Heart left ventricle (tissue), 16 donors: ENCODE measurements at places on chromosomes 16 and 17. TPM values are rescaled to one million over a fixed set of nuclear protein-coding genes. Genes with fewer than 3 reads are reported as not detected.
A peak's percentile ranks its signal among the peaks of the same experiment; 100 is the strongest.

FKBP10 gene
- 6.5 TPM for total RNA-seq

MYH1 gene
- total RNA-seq: not detected

GRCh38 chr17:8800656-8801055 is 1.5 kb upstream of the MFSD6L start:
- DNase-seq: no peak
- no peak overlapping the region for H3K4me3 ChIP-seq
- no peak overlapping the region for H3K27ac ChIP-seq
- no peaks in the 10 kb centered on the region for H3K4me1 ChIP-seq
- H3K27me3 ChIP-seq: no peaks in the 10 kb centered on the region

GRCh38 chr17:5297245-5297644 is 15.2 kb downstream of the RABEP1 start:
- no peaks in the 10 kb centered on the region for H3K27me3 ChIP-seq
- H3K4me1 ChIP-seq: no peaks in the 10 kb centered on the region
- DNase-seq: no peak
- no peak overlapping the region for H3K4me3 ChIP-seq
- H3K27ac ChIP-seq: no peak overlapping the region

DNA sequence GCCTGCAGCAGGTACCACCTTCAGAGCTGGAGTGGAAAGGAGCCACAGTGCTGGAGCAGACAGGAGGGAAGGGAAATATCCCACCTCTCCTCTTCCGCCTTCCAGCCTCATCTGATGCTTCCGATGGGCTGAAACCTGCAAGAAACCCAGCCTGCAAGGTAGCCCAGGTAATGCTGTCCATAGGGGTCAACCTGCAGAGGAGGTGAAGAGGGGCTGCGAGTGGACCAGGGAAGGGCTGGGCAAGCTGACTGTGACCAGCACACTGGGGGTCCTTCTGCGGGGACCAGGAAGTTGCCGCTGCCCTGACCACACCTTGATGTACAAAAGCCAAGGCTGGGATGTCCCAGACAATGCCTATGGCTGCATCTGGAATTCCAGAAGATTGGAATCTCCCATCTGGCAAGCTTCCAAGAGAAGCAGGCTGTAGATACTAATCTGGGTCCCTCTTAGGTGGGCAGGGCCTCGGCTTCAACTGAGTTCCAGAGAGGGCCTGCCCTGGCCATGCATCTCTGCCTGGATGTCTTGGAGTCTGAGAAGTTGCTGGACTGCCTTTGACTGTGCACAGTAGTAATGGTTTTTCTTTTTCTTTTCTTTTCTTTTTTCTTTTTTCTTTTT is 5.8 kb downstream of the FOXL1 start:
- H3K27me3 ChIP-seq: peaks cover 38% of the 10 kb centered on the region
- no peak overlapping the region for H3K27ac ChIP-seq
- H3K36me3 ChIP-seq: no peaks in the 10 kb centered on the region
- no peak for DNase-seq
- H3K4me3 ChIP-seq: no peak overlapping the region

- peak within 1 kb of the TSS; percentile 82 for H3K4me3 ChIP-seq
- peak; percentile 83 for DNase-seq
- H3K27ac ChIP-seq: peak within 1 kb of the TSS; percentile 97
- H3K36me3 ChIP-seq: no peaks in the 10 kb centered on the region
- H3K4me1 ChIP-seq: peaks cover 27% of the 10 kb centered on the region
Observed at GRCh38 chr17:75878174-75878998, at the start of gene TRIM47. TSS of gene TRIM47 (minus strand) at chr17:75878581. CDS start at chr17:75878548, 33 bp downstream.

JUP gene
- total RNA-seq: 150 TPM

CHST6 gene
- total RNA-seq: 1.1 TPM
